ENCODE measurements at places on chromosomes 4 and X.
A peak's percentile ranks its signal among the peaks of the same experiment; 100 is the strongest.

DNA sequence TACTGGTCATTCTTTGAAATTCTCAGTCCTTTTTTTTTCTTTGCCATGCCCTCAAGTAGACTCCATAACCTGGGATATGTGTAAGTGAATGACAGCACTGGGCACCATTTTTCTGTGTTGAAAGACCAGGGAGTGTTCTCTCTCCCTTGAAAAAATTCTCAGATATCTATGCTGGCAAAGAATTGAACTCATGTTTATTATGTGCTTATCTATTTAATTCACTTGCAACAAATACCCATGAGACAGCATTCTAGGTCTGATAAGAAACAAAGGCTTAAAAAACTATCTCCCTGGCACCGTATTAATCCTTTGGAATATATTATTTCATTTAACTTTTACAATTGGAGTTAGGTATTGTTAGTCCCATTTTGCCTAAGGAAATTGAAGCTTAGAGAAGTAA lies 36.7 kb downstream of the LARP7 start:
- DNase-seq: no peak

DNA sequence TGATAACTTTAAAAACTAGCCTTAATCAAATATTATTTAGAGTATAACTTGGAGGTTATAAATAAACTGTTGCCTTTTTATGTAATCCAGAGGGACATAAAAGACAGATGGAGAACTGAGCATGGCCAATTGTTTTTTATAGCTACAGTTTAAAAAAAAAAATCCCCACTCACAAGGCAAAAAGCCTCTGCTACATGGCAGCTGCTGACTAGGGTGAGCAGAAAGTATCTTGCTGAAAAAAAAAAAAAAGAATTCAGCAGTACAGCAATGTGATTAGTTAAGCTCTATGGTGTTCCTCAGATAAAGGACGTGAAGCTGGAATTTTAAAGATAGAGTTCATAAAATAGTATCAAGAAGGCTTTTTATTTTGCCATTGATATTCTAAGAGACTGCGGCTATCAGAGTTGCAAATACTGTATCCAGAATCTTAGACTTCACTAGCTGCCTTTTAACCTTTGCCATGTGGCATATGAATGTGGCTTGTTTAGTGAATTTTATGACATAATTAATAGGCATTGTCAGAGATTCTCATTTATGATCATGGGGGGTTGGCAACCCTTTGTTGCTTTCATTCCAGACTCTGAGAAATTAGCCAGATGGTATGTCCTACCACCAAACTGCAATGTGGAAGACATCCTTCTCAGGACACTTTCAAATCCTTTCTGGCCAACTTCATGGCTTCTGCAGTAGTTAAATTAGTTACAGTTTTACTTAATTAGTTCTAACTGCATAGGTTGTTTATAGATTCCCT lies 498.0 kb downstream of the STPG2 start:
- DNase-seq: no peak

DNA sequence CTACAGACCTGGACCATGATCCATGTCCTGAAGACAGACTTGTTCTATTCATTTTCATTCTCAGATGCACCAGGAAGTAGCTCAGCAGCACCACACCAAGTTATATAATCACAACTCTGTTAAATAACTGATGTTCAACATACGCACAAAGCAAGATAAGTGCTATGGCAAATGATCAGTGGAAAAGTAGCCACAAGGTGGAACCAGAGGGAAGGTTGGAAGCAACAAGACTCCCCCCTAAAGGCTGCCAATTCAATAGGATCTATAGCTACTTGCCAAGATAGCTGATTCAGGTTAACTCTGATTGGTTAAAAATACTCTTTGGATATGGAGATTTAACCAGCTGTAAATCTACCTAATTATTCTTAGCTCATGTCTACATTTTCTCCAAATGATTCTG lies 23.7 kb upstream of the FAM47B start:
- no peak for DNase-seq

- no peak for DNase-seq
Measured at GRCh38 chrX:38089173-38089982, 83.0 kb downstream of the SYTL5 start.

GRCh38 chr4:155759372-155760252 lies 791 bp downstream of the GUCY1B1 start:
- DNase-seq: no peak

DNA sequence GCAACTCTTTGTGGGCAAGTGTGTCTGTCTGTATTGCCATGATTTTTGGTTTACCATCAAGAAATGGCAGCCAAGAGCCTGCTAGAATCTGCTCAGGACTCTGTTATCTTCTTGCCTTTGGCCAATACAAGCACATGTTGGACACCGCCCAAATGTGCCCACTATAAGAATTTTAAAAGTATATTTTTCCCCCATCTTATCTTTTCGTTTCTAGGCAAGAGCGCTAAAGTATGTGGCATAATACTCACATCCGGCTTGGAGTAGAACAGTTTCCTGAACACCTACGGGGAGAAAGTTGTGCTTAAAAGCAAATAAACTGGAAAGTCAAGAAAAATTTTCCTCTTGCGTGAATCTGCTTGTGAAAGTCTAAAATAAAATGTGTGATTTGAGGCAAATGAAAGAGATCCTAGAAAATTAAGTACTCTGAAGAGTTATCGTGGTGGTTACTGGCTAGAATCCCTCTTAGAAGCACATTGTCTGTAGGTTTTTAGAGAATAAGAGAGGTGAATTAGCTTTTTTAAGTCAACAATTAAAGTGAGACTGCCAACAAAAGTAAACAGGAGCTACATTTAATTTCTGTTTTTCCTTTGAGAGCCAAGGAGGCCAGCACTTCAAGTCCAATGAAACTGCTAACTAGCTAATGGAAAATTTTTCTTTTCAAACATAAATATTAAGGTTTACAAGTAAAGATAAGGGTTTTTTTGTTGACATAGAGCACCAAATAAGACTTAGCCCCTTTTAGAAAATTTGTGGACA lies 220.2 kb downstream of the SOWAHB start:
- no peak for DNase-seq

- no peak for DNase-seq
Measured at GRCh38 chr4:7193030-7193958, 956 bp downstream of the SORCS2 start.

GRCh38 chr4:78764498-78764961 lies 11.6 kb upstream of the BMP2K start:
- no peak for DNase-seq

GRCh38 chrX:52983321-52984000 lies 25.1 kb upstream of the FAM156A start:
- no peak for DNase-seq

DNA sequence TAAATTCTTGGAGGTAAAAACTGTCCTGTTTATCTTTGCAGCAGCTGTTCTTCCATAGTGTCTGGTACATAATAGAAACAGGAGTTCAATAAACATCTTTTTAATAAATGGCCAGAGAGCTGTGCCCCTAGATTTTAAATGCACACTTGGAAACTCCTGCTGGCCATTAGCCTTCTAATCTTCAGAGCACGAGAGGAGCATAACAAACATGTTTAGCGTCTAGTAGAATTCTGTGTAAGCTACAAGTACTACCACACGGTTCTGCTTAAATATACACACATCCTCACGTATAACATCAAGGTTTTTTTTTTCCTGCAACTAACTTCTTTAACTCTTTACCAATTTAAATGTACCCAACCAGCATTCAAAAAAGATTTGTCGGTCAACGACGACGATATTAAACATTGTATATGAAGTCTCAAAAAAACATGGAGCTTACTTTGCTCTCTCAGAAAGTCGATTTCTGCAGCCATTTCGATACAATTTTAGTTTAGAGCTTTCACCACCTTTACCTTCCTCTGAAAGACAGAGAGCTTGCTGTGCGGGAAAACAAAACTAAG lies 628 bp downstream of the SCLT1 start:
- peak; percentile 14 for DNase-seq

GRCh38 chr4:56475917-56476316 lies 8.5 kb downstream of the SRP72 start:
- no peak for DNase-seq

DNA sequence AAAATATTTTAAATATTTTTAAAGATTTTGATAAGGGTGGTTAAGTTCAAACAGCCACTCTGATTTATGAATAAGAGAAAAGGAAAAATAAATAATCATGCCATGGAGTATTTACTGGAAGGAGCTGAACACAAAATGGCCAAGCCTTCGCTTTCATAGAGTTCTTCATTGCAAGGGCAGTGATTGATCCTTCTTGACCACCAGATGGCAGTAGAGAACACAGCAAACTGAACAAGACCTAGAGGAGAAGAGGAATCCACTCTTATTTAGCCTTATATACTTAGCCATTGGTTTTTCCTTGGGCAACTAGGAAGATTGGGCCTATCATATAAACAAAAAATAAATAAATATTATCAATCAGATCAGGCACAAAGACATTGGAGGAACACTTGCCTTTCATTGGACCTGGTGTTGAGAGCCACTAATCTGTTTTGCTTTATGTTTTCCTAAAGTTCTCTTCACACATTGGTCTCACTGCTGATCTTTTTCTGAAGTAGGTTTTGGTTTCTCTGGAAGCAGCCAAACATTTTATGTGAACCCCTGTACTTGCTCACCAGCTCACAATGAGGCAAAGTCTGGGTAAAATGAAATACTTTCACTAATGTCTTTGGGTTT lies 58.1 kb upstream of the PARM1 start:
- DNase-seq: peak; percentile 53

GRCh38 chrX:150100261-150100660 lies 162.0 kb upstream of the EOLA2 start:
- DNase-seq: no peak

GRCh38 chr4:150280081-150280895 lies 202.0 kb downstream of the DCLK2 start:
- no peak for DNase-seq

GRCh38 chr4:151629097-151629783 lies 131.6 kb downstream of the GATB start:
- DNase-seq: no peak

- DNase-seq: no peak
Measured at GRCh38 chrX:52979993-52980392, 21.7 kb upstream of the FAM156A start.

GRCh38 chr4:120096508-120097297 lies 30.1 kb upstream of the MAD2L1 start:
- DNase-seq: no peak

DNA sequence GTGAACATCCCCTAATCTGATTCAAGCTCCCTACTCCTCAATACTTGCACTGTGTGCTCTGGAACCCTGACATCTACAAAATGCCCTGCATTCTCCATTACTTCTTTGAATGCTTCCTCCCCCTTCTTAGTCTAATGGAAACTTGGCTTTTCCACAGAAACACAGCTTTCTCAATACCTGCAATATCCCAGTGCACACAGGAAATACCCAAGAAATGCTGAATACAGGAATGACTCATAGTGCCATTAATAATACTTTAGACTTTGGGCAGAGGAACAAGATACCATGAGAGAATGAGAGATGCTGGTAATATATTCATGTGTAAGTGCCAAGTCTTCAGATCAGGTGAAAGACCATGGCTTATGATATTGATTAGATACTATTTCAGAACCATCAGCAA lies 5.6 kb downstream of the QRFPR start:
- no peak for DNase-seq
